ENCODE measurements at places on chromosomes 4 and X.
A peak's percentile ranks its signal among the peaks of the same experiment; 100 is the strongest.

GRCh38 chr4:147368948-147369347, 111.9 kb upstream of the EDNRA start:
- H3K36me3 ChIP-seq: no peaks in the 10 kb centered on the region
- H3K27ac ChIP-seq: no peak overlapping the region
- DNase-seq: no peak
- no peak overlapping the region for H3K4me3 ChIP-seq

DNA sequence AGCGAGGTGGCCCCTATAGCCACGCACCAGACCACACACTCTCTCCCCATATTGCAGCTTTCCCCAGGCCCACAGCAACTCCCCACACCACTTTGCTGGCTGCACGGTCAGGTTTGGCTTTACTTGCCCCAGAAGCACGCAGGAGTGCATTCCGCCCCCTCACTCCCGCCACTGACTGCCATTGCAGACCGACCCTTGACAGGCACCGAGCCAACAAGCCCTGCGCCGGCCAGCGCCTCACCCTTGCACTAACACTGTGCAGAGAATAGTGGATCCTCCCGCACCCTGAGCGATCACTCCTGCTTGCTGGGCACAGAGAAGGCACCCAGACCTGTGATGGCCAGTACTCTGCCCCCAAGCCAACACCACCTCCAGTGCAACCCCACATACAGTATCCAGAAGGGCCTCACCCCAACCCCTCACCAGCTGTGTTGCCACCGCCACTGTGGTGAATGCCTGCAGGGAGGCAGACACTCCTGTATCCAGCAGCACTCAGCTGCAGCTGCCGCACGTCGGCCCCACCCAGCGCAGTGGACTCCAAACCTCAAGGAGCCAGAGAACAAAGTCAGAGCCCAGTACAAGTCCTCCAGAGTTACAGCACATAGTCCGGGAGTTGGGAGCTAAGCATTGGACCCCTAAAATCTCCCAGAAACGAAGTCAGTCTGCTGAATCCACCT, 28.6 kb upstream of the DIAPH2 start:
- no peak for DNase-seq
- H3K27ac ChIP-seq: no peak overlapping the region
- H3K27me3 ChIP-seq: no peaks in the 10 kb centered on the region
- H3K4me1 ChIP-seq: no peaks in the 10 kb centered on the region
- H3K4me3 ChIP-seq: no peak overlapping the region
- H3K36me3 ChIP-seq: no peaks in the 10 kb centered on the region

- H3K27ac ChIP-seq: no peak within 1 kb of the TSS
- no peak for DNase-seq
- H3K4me1 ChIP-seq: no peaks in the 10 kb centered on the region
- H3K36me3 ChIP-seq: no peaks in the 10 kb centered on the region
- H3K4me3 ChIP-seq: no peak within 1 kb of the TSS
Measured at GRCh38 chr4:146214238-146214637, at the start of gene REELD1. TSS of gene REELD1 (plus strand) at chr4:146214538. CDS start at chr4:146216953, 2,415 bp downstream.

- no peaks in the 10 kb centered on the region for H3K4me1 ChIP-seq
- no peaks in the 10 kb centered on the region for H3K27me3 ChIP-seq
- no peak overlapping the region for H3K4me3 ChIP-seq
- no peak for DNase-seq
- H3K36me3 ChIP-seq: no peaks in the 10 kb centered on the region
Measured at GRCh38 chr4:25441519-25442117, 64.6 kb downstream of the ANAPC4 start.

GRCh38 chrX:45710081-45710801, 509.6 kb upstream of the DIPK2B start:
- peak overlapping the region; percentile 83 for H3K27ac ChIP-seq
- peaks cover 46% of the 10 kb centered on the region for H3K4me1 ChIP-seq
- no peaks in the 10 kb centered on the region for H3K27me3 ChIP-seq

DNA sequence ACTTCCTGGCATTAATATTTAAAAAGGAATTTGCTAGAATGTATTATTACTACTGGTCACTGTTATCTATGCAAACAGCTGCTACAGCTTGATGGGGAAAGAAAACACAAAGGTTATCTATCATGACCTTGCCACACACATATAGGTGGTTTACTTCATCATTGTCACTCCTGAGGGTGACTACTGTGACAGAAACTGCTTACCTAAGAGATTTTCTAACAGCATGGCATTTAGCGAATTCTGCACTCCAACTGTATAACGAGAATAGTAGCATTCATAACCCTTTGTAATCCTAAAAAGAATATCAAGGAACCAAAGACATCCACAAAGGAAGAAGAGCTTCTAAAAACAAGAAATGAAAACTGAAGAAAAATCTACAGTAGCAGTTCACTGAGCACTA, 74.6 kb upstream of the SPOCK3 start:
- no peak for DNase-seq
- H3K27me3 ChIP-seq: no peaks in the 10 kb centered on the region
- no peak overlapping the region for H3K4me3 ChIP-seq
- no peaks in the 10 kb centered on the region for H3K4me1 ChIP-seq
- H3K36me3 ChIP-seq: no peaks in the 10 kb centered on the region

- H3K27ac ChIP-seq: no peak overlapping the region
- no peak overlapping the region for H3K4me3 ChIP-seq
- no peak for DNase-seq
- H3K4me1 ChIP-seq: peaks cover 27% of the 10 kb centered on the region
- H3K36me3 ChIP-seq: no peaks in the 10 kb centered on the region
Measured at GRCh38 chr4:101157415-101158133, 189.8 kb downstream of the PPP3CA start.

- H3K27me3 ChIP-seq: no peaks in the 10 kb centered on the region
- H3K4me3 ChIP-seq: no peak overlapping the region
- no peaks in the 10 kb centered on the region for H3K36me3 ChIP-seq
Measured at GRCh38 chr4:89482251-89482650, 174.7 kb upstream of the GPRIN3 start.

- H3K4me1 ChIP-seq: no peaks in the 10 kb centered on the region
- no peak for DNase-seq
- H3K36me3 ChIP-seq: no peaks in the 10 kb centered on the region
- no peaks in the 10 kb centered on the region for H3K27me3 ChIP-seq
Measured at GRCh38 chr4:44421330-44422065, 27.1 kb downstream of the KCTD8 start.

- H3K4me1 ChIP-seq: no peaks in the 10 kb centered on the region
- no peak for DNase-seq
- H3K27ac ChIP-seq: no peak overlapping the region
- H3K36me3 ChIP-seq: no peaks in the 10 kb centered on the region
- H3K4me3 ChIP-seq: no peak overlapping the region
- no peaks in the 10 kb centered on the region for H3K27me3 ChIP-seq
Measured at GRCh38 chr4:95869961-95870500, 30.1 kb downstream of the PDHA2 start.

DNA sequence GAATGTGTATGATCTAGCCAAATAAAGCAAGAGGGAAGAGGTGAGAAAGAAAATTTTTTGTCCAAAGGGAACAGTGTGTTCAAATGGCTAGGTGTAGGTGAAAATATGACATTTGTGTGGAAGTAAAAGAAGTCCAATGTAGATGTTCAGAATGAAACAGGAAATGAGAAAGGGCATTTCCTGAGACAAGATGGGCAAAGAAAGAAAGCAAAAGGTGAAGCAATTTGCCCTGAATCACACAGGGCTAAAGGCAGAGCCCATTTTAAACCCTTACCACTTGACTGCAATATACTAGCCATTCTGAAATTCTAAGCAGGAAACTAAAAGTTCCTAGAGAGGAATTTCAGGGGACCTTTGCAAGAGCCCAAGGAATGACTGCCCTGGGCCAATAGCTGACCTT, 36.0 kb downstream of the CLOCK start:
- H3K4me1 ChIP-seq: no peaks in the 10 kb centered on the region
- H3K4me3 ChIP-seq: no peak overlapping the region
- no peak for DNase-seq
- no peaks in the 10 kb centered on the region for H3K27me3 ChIP-seq
- no peaks in the 10 kb centered on the region for H3K36me3 ChIP-seq

DNA sequence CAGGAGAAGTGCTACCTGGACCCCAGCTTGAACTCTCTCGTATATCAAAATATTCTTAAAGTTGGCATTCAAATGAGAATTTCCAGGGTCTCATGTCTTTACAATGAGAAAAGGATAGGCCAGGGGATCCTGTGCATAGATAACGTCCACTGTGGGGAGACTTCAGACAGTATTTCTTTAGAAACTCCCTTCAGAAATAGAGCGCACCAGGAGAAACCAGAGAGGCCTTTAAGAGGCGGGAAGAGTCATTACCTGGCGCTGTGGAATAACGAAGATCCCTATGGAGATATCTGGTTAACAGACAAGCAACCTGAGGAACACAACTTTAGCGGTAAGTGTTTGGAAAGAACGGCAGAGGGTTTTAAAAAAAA, 600 bp downstream of the RADX start:
- H3K4me3 ChIP-seq: peak overlapping the region; percentile 69
- peak overlapping the region; percentile 71 for H3K27ac ChIP-seq
- no peaks in the 10 kb centered on the region for H3K4me1 ChIP-seq
- DNase-seq: no peak
- no peaks in the 10 kb centered on the region for H3K27me3 ChIP-seq

GRCh38 chr4:154078504-154079350, 289.8 kb upstream of the SFRP2 start:
- H3K4me3 ChIP-seq: no peak overlapping the region
- no peak overlapping the region for H3K27ac ChIP-seq
- no peaks in the 10 kb centered on the region for H3K36me3 ChIP-seq
- no peaks in the 10 kb centered on the region for H3K27me3 ChIP-seq

GRCh38 chr4:123405267-123405865, 8.8 kb downstream of the SPRY1 start:
- peaks cover 12% of the 10 kb centered on the region for H3K4me1 ChIP-seq
- H3K27me3 ChIP-seq: no peaks in the 10 kb centered on the region
- H3K27ac ChIP-seq: no peak overlapping the region
- no peaks in the 10 kb centered on the region for H3K36me3 ChIP-seq
- H3K4me3 ChIP-seq: no peak overlapping the region

GRCh38 chr4:184955636-184956035, 62.7 kb upstream of the HELT start:
- no peak overlapping the region for H3K27ac ChIP-seq
- no peaks in the 10 kb centered on the region for H3K36me3 ChIP-seq
- peaks cover 7% of the 10 kb centered on the region for H3K4me1 ChIP-seq

DNA sequence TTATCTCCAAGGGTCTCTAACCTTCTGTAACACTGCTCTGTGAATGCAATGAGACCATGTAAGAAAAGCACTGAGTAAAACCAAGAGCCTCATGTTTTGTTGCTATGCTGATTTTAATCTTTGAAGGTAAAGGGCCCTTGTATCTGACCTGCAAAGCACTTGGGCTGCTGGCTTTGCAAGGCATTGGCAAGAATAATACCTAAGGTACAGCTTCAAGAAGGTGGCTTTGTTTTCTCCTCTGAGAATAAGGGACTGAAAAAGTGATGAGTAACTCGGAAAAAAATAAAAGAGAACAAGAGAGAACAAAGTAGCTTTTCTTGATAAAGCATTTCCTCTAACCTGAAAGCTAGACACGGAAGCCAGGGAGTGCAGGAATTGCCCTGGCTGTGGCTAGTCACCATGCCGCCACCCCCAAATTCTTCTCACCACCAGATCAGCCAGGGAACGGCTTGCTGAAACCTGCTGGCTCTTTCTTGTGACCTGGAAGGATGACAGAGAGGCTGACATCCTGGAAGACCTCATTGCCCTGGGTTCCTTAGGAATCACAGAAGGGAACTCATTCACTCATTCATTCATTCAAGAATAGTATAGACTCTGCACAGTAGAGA, 41.8 kb upstream of the HS3ST1 start:
- H3K4me1 ChIP-seq: peaks cover 26% of the 10 kb centered on the region
- no peak overlapping the region for H3K4me3 ChIP-seq
- H3K36me3 ChIP-seq: no peaks in the 10 kb centered on the region
- H3K27me3 ChIP-seq: no peaks in the 10 kb centered on the region
- DNase-seq: no peak

GRCh38 chr4:189547559-189547958, 393.1 kb upstream of the FRG1 start:
- no peaks in the 10 kb centered on the region for H3K27me3 ChIP-seq
- no peaks in the 10 kb centered on the region for H3K4me1 ChIP-seq
- H3K36me3 ChIP-seq: no peaks in the 10 kb centered on the region
- DNase-seq: no peak
- H3K4me3 ChIP-seq: no peak overlapping the region

- peaks cover 2% of the 10 kb centered on the region for H3K27me3 ChIP-seq
- no peak overlapping the region for H3K27ac ChIP-seq
- H3K4me3 ChIP-seq: no peak overlapping the region
Measured at GRCh38 chr4:7540654-7541413, 106.1 kb upstream of the PSAPL1 start.

- no peaks in the 10 kb centered on the region for H3K36me3 ChIP-seq
- DNase-seq: peak; percentile 94
- H3K27me3 ChIP-seq: no peaks in the 10 kb centered on the region
- no peak overlapping the region for H3K4me3 ChIP-seq
- peaks cover 60% of the 10 kb centered on the region for H3K4me1 ChIP-seq
Measured at GRCh38 chr4:158540125-158540907, 18.6 kb downstream of the RXFP1 start.

- no peaks in the 10 kb centered on the region for H3K27me3 ChIP-seq
- no peak overlapping the region for H3K27ac ChIP-seq
- DNase-seq: peak; percentile 35
- H3K4me3 ChIP-seq: no peak overlapping the region
Measured at GRCh38 chr4:145435646-145436045, 46.0 kb upstream of the SMAD1 start.
